ENCODE measurements at places on chromosomes 16 and 17.

DNA sequence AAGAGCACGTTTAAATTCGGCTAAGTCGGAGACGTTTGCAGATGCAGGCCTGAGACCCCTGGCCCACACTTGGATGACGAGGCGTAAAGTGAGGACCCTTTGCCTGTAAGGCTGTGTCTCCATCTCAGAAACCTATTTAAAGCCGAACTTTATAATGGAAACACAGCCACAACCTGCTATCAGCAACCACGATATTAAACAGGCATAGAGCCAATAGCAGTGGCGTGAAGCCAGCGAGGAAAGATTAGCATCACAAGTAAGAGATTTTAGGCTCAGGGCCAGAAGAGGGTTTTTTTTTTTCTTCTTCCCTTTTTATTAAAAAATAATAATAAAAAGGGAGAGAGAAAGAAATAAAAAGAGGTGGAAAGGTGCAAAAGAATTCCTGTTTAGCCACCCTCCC is 111.3 kb upstream of the NOL11 start:
- DNase-seq, result no peak

- no peak for DNase-seq
These were observed 44.9 kb downstream of the TBX4 start for GRCh38 chr17:61496957-61497653.

DNA sequence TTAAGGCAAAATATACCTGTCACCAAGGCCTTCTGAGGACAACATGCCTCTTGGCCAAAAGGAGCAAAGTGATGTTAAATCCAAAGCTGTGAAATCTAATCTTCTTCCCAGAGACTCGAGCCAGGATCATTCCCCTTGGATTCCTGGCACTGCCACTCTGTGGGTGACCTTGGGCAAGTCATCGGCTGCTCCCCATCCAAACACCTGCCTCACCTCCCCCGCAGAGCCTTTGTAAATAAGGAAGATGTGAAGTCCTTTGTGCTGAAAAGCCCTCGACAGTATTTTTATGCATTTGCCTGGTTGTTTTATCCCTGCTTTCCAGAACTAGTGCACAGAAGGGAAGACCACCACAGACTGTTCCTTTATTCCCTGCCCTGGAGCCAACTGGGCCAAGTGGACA is 5.4 kb upstream of the CEP295NL start:
- DNase-seq, result no peak

GRCh38 chr17:74446551-74447500 is 14.9 kb downstream of the GPRC5C start:
- DNase-seq, result no peak

DNA sequence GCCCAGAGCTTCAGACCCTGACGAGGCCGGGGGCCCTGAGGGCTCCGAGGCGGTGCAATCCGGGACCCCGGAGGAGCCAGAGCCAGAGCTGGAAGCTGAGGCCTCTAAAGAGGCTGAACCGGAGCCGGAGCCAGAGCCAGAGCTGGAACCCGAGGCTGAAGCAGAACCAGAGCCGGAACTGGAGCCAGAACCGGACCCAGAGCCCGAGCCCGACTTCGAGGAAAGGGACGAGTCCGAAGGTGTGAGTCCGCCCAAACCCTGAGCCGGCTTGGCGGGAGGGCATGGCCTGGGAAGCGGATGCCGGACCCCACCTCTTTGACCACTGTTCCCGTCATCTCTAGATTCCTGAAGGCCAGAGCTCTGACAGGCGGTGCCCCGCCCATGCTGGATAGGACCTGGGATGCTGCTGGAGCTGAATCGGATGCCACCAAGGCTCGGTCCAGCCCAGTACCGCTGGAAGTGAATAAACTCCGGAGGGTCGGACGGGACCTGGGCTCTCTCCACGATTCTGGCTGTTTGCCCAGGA is 4.4 kb downstream of the NOL3 start:
- DNase-seq, result no peak

DNA sequence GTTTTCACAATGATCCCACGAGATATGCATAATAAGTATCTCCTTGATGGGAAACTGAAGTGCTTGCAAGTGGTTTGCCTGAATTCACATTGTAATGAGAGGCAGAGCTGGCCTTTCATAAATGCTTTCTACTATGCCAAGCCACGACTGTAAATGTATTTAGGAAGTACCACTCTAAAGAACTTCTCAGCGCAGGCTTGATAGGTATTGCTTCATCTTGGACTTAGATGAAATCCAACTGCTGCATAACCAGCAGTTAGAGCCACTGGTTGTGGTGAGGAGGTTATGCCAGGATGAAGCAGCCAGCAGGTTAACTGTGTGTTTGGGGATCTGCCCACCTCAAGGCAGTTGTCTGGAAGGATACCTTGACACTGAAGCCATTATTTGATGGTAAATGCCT is 26.8 kb downstream of the MARCHF10 start:
- peak; percentile 65 for DNase-seq

- no peak for DNase-seq
These were observed 898.2 kb upstream of the GOT2 start for GRCh38 chr16:59632276-59632855.

DNA sequence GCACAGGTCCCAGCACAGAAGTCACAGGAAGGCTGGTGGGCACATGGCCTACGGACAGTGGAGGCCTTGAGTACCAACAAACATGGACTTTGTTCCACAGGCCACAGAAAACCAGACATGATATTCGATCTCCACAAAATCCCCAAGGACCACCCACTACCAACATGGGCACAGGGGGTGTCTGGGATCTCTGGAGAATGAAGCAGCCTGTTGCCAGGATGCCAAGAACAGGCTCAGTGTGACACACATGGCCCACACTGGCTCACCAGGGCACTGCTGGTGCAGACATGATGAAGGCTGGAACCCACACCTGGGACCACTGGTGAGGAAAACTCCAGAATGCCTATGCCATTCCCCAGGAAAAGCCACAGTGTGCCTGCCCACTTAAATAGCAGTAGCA is 120.2 kb downstream of the C16orf78 start:
- DNase-seq, result no peak

DNA sequence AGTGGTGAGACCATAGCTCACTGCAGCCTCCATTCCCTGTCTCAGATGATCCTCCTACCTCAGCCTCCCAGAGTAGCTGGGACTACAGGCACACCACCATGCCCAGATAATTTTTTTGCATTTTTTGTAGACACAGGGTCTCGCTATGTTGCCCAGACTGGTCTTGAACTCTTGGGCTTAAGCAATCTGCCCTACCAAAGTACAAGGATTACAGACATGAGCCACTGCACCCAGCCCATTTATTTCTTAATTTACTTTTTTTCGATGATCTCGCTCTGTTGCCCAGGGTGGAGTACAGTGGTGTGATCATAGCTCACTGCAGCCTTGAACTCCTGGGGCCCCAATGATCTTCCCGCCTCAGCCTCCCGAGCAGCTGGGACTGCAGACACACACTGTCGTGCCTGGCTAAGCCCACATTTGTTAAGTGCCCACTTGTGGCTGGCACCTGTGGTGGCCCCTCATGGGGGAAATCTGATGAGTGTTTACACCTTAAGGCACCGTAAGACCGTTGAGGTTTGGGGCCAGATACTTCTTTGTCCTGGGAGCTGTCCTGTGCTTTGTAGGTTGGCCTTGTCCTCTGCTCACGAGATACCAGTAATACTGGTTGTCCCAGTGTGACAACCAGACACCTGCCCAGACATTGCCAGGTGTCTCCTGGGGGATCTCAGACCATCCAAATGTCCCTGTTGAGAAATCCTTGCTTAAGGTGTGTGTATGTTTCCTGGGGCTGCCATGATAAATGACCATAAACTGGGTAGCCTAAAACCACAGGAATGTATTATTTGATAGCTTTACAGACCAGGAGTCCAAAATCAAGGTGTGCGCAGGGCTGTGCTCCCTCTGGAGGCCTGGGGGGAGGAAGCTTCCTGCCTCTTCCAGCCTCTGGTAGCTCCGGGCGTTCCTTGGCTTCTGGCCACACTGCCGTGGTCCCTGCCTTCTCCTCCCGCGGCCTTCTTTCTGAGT is 141.4 kb upstream of the GSE1 start:
- DNase-seq, result peak; percentile 25

GRCh38 chr17:72121164-72122009 is 567 bp downstream of the SOX9 start:
- DNase-seq, result peak; percentile 68

GRCh38 chr17:40718930-40719329 is 15.4 kb upstream of the KRT24 start:
- no peak for DNase-seq

DNA sequence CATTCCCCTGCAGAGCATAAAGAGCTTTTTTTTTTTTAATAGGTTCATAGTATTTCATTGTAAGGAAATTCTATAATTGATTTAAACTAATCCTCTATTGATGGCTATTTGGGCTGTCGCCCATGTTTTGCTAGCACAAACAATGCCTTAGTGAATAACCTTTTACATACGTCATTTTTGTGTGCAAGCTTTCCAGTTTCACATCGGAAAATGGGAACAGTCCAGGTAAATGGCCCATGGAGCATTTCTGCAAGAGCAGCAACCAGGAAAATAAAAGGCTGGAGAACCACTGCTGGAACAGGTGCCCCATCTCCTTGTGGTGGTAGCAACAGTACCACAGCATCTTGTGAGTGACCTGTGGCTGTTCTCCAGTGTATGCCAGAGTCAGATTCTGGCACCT is 48.6 kb downstream of the CDH1 start:
- no peak for DNase-seq

- DNase-seq, result no peak
These were observed 224.2 kb upstream of the IRX3 start for GRCh38 chr16:54510685-54511221.

GRCh38 chr17:71398800-71399219 is 722.0 kb upstream of the SOX9 start:
- DNase-seq, result no peak

GRCh38 chr17:7322520-7323194 is 6.5 kb downstream of the NEURL4 start:
- DNase-seq, result no peak

- DNase-seq, result no peak
These were observed 282.4 kb downstream of the ABCC12 start for GRCh38 chr16:47873434-47873833.

DNA sequence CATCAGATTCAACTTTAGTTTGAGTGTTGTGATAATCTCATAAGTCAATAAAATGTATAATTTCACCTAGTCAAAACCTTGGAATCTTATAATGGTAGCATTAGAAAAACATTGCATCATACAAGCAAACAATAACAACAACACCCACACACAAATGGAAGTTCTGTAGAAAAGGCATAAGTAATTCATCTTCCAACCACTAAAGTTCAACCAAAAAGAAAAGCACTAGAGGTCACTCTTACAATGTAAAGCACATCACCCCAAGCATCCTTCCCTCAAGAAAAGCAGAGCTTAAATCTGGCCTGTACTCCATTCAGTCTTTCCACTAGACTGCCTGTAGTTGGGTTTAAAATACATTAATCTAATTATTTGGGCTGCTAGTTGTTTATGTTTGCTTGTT is 1.8 kb downstream of the CNTNAP4 start:
- peak; percentile 53 for DNase-seq

GRCh38 chr16:17321824-17322223 is 148.9 kb downstream of the XYLT1 start:
- no peak for DNase-seq

DNA sequence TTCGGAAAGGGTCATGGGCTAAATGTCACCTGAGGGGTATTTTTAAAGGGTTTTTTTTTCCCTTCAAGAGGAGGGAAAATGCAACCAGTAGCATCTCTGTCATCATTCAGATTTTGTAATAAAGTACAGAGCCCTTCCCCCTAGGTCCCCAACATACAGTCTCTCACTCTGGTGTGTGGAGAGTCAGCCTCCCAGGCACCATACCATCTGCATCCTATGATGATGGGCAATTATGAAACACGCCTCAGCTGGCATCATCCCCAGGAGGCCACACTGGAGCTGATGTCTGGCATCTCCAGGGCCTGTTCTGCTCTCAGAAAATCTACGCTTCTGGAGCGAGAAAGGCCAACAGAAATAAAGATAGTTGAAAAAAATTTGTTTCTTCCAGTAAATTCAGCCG is 32.0 kb downstream of the TBX4 start:
- DNase-seq, result no peak

- DNase-seq, result peak; percentile 30
These were observed 7.3 kb upstream of the SMIM5 start for GRCh38 chr17:75625813-75626486.

- peak; percentile 85 for DNase-seq
These were observed 91.3 kb downstream of the SNX29 start for GRCh38 chr16:12067714-12068401.

GRCh38 chr17:75487351-75488070 is 27.8 kb downstream of the CASKIN2 start:
- no peak for DNase-seq

DNA sequence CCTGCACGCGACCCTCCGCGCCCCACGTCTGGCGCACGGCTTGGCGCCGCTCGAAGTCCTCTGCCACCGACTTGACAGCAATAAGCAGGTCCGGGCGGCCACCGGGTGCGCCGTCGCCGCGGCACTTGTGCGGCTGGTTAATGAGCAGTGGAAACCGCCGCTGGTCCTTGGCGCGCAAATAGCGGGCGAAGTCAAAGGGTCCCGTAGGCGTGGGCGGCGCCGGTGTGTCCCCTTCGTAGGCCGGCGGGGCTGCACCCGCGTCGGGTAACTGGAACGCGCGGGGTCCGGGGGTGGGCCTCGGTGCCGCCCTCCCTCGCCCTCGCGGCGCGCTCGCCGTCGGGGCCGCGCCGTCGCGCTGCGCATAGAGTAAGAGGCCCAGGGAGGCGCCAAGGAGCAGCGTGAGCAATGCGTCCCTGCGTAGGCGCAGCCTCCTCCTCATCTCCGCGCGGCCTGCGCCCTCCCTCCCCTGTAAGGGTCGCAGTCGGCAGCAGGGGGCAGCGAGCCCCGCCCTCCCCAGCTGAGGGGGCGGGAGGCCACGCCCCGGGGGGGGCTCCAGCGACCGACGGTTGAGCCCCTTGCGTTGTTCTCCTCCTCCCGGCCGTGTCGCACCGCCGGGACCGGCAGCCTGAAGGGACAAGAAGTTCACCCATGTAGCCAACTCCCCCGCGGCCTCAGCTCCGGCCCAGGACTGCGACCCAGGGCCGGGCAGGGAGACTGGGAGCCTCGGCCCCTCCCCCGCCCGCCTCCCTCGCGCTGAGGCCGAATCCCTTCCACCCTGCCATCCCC is 558 bp downstream of the B3GNT9 start:
- peak; percentile 42 for DNase-seq

DNA sequence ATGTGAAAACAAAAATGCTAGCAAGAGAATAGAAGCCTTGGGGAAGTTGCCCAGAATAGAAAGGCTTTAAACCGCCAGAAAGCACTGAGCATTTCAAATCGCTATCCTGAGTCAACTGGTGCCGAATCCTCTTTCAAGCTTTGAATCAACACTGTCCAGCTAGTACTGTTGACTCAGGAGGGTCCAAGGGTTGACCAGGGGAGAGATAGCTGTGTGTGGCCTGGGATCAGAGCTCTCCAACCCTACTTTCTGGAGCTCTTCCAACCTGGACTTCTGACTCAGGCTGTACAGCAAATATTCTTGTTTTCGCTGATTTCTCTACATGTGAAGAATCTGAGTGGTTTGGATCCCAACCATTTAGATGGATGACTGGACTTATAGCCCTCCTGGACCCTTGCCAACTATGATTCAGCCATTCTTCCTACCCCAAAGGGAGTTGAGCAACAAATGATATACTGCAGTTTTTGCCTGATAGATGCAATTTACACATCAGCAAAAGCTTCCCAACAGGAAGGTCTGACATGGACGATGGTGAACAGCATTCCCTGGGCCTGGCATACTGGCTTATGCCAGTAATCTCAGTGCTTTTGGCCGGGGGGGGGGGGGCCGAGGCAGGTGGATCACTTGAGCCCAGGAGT is 154.0 kb upstream of the SDK2 start:
- DNase-seq, result peak; percentile 52

GRCh38 chr17:38464723-38465390 is 36.6 kb downstream of the ARHGAP23 start:
- DNase-seq, result peak; percentile 87

GRCh38 chr17:64378890-64379354 is 11.7 kb downstream of the PECAM1 start:
- DNase-seq, result no peak

All from epithelial cell of esophagus (primary cell).